ENCODE measurements at places on chromosomes 16 and 17. TPM values are rescaled to one million over a fixed set of nuclear protein-coding genes. Genes with fewer than 3 reads are reported as not detected.

The HYDIN gene
- not detected for polyA plus RNA-seq

The SPATA22 gene
- polyA plus RNA-seq = not detected

The ADCY7 gene
- polyA plus RNA-seq = 62.6 TPM

The NPIPA8 gene
- 4.1 TPM for polyA plus RNA-seq

The ARL4D gene
- polyA plus RNA-seq = 1.3 TPM

Data from naive thymus-derived CD4-positive, alpha-beta T cell (primary cell).